GM12892 (cell line): ENCODE measurements at places on chromosomes 4 and X.

- DNase-seq, result no peak
Observed at GRCh38 chrX:34503119-34503518, 154.0 kb downstream of the TMEM47 start.

DNA sequence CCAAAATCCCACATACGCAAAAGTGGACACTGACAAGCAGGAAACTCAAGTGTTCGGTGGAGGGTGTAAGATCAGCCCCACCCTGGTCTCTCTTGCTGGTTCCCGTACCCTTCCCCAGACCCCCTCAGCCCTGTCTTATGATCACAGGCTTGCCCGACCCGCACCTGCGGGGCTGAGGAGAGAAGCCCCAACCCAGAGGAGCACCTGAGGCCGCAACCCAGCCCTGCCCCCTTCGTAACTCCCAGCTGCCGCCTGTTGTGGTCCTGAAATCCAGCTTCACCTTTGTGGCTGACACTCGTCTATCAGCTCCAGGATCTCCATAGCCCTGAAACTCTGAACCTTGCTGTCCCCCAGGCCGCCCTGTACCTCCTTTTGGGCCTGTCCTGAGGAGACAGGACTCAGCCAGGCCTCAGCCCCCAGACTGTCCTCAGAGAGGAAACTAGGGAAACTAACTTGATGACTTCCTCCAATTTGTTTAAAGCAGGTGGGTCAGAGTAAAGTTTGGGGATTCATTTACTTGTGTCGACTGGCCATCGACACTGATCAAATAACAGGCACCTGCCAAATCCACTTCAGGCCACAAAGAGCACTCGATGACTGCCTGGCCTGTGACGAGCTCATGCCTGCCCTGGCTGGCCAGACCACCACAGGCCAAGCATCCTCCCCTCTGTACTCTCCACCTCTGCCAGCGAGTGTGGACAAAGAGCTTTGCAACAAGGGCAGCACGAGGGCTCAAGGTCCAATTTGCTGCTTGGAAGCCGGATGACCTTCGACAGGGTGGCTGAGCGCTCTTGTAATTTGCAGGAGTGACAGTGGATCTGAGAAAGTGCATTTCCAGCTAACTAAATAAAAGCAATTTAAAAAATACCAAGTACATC is 19.3 kb downstream of the DCTD start:
- DNase-seq, result no peak

GRCh38 chr4:74665346-74665745 is 129.0 kb downstream of the BTC start:
- no peak for DNase-seq

DNA sequence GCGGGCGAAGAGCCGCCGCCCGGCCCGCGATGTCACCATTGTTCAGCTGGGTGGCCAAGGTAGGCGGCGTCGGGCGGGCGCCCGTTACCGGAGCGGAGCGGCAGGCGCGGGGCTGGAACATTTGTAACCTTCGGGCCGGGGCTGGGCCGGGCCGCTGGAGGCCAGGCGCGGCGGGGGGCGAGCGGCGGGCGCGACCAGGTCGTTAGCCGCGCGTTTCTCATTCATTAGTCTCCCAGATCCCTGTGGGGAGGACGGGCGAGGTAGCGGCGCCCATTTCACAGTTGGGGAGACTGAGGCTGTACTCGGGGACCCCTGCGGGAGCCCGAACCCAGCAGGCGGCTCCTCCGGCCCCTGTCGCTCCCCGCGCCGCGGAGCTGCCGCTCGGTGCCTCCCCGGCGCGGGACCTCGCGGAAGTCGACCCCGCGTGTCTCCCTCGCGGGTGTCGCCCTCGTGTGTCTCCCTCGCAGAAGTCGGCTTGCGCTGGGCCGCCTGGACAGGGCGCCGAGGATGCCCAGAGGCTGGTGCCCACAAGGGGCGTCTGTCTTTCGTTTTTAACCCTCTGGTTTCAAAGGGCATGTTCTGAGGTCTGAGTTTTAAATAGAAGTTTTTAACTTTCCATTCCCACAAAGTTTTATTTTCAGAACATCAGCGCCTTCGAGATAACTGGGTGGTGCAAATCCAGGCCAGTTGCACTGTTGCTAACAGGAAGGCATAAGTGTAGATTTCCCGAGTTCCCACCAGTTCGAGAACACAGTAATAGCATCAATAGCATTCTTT is 17.5 kb downstream of the PTTG2 start:
- DNase-seq, result peak; percentile 52

DNA sequence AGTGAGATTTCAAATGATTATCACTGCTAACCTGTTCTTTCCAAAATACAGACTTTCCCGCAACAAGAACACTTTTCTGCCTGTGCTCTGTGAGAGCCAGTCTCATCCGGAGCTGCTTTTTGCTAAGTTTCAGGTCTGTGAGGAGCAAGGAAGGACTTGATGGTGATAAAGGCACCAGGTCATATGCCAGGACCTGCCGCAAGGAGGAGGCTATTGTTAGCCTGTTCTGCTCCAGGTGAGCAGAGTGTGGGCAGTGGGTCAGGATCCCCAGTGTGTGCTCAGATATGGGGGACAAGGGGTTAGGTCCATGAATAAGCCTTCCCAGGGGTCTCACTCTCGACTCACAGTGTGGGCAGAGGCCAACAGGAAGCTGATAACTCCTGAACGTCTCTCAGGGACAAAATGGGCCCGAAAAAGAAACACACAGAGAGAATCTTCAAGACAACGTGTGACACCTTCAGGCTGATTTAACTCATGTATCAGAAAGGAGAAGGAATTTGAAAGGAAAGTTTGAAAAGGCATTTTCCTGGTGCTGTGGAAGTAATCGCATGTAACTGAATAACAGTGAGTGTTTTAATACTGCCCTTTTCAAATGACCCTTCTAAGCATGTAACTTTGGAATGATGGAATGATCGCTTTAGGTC is 57.7 kb upstream of the PDLIM3 start:
- DNase-seq, result no peak

GRCh38 chr4:26451597-26451996 is 38.7 kb downstream of the CCKAR start:
- no peak for DNase-seq

- no peak for DNase-seq
Observed at GRCh38 chr4:183320211-183321059, at the start of gene CLDN22. Gene CLDN22, minus strand, starts transcription at chr4:183320276. Its CDS starts 58 bp downstream, at chr4:183320218.

- peak; percentile 21 for DNase-seq
Observed at GRCh38 chrX:54357414-54358377, at the start of gene WNK3. Gene WNK3, minus strand, starts transcription at chrX:54358046.

DNA sequence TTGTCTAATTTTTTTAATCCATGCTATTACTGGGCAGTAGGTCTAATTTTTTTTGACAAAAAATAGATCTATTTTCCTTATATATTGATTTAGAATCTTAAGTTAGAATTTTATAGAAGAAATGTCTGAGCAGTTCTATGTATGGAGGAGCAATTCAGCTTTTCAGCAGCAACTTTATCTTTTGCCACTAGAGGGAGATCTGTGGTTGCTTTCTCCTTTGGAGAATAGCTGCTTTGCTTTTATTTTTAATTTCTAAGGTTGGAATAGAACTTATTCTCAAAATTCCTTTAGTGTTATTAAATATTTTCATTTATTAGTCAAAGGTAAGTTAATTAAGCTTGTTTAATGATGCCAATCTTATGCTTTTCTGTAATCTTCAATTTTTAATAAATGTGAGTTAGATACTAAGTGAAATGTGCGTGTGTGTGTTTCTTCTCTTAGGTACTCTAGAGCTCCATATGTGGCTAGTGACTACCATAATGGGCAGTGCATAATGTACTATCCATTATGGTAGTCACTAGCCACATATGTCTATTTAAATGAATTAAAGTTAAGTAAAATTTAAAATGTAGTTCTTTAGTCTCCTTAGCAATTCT is 29.3 kb downstream of the FAM199X start:
- DNase-seq, result peak; percentile 1

- DNase-seq, result no peak
Observed at GRCh38 chrX:149687991-149688390, 23.9 kb upstream of the MAGEA11 start.

- no peak for DNase-seq
Observed at GRCh38 chrX:108735679-108736508, 469 bp downstream of the IRS4 start.

- DNase-seq, result no peak
Observed at GRCh38 chr4:169566021-169566818, 46.2 kb downstream of the NEK1 start.

GRCh38 chrX:2325076-2325784 is 175.5 kb downstream of the DHRSX start:
- DNase-seq, result peak; percentile 34

DNA sequence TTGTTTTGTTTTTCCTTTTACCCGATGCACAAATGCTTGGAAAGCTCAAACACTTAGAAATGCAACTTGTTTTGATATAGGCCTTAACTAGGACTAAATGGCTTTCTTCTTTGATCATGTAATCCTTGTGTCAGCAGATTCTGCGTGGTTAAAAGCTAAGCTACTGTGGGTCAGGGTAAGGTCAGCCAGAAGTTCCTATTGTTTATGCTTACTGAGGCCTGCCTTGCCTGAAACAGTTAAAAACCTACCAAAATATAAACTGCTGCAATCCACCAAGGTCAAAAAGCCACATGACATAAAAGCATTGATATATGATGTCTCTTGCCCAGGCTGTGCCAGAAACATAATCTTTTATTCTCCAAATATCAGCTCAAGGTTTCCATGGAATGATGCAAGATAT is 223.4 kb downstream of the FAM47B start:
- no peak for DNase-seq

DNA sequence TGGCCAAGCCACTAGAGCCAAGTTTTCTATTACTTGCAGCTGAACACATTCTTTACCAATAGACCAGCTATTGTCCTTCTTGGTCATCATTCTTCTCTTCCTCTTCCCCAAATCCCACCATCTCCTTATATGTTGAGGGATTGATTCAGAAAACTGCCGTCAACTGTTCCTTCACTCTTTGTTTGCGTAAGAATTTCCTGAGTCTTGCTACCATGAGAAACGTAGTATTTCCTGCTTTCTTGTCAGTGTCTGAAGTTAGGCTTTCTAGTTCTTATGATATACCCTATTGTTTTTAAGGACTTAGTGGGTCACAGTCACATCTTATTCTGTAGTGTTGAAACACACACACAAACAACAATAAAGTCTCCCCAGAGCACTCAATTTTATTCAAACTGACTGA is 20.1 kb downstream of the IGFBP7 start:
- DNase-seq, result no peak

GRCh38 chr4:150217808-150218207 is 139.6 kb downstream of the DCLK2 start:
- no peak for DNase-seq

- DNase-seq, result peak; percentile 8
Observed at GRCh38 chr4:77196866-77197265, 39.9 kb downstream of the CCNG2 start.

DNA sequence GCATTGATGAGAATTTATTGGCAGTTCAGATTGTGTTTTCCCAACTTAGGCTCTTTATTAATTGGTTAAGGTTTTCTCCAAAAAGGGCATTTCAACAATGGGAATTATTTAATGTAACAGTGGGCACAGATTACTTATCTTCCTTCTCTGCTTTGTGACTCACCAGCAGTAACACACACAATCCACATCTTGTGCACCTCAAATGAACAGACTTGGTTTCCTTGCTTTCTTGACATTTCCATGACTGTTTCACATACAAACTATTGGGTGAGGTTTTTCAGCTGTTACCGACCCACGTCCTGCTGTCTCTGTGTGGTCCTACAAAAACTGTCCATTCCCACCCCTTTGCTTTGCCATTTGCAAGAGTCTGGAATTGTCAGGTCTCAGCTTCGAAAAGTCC is 38.1 kb downstream of the CCNI start:
- no peak for DNase-seq

GRCh38 chrX:150569155-150569477 is 695 bp downstream of the MTM1 start:
- DNase-seq, result no peak

DNA sequence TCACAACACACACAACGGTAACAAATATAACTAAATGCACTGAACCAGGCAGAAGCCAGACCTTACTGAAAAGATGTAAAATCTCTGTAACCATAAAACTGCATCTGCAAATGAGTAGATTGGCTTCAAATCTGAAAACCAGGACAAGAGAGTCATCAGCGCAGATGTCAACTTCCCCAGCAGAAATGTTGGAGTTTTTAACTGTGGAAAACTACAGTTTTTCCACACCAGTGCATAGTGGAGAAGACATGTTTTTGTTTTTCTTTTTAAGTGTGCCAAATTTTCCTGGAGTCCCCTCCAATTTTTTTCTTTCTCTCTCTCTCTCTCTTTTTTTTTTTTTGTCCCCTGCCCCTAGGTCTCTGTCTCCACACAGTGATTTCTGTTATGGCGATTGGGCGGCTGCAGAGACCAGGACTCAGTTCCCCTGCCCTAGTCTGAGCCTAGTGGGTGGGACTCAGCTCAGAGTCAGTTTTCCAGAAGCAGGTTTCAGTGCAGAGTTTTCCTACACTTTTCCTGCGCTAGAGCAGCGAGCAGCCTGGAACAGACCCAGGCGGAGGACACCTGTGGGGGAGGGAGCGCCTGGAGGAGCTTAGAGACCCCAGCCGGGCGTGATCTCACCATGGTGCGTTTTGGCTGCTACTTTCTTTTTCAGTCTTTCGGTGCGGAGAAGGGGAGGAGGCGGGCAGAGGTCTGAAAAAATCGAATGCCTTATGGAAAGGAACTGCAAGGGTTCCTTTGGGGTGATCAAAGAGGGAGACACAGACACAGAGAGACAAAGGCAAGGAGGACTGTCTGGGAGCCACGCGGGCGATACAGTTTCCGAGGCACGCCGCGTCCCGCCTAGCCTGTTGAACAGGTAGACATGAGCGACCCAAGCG is at the start of gene GUCY1A1:
Gene GUCY1A1 (plus strand): TSS at position 505 of the 878 bp plus-strand sequence. CDS start 30,020 bp downstream, outside the sequence.
- no peak for DNase-seq

DNA sequence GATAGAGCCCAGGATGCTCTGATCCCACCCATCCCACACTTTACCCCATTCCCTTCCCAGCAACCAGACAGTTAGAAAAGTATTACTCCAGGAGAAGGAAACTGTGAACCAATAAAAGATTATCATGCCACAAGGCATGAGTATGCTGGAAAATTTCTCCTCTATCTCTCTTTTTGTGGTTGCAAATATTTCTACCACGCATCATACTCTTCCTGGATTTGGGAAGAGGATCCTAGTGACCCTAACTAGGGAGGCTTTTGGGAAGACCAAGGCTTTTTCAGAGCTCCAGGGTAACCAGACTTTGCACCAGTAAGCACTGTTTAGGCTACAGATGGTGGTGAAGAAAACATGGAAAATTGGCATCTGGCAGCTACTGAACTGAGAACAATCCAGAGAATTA is 257.6 kb upstream of the CLNK start:
- no peak for DNase-seq

- DNase-seq, result no peak
Observed at GRCh38 chr4:52290466-52290865, 239.4 kb downstream of the SPATA18 start.

GRCh38 chr4:126532527-126532926 is 1100.2 kb upstream of the INTU start:
- DNase-seq, result no peak

- DNase-seq, result no peak
Observed at GRCh38 chr4:100391863-100392262, 126.0 kb downstream of the EMCN start.

DNA sequence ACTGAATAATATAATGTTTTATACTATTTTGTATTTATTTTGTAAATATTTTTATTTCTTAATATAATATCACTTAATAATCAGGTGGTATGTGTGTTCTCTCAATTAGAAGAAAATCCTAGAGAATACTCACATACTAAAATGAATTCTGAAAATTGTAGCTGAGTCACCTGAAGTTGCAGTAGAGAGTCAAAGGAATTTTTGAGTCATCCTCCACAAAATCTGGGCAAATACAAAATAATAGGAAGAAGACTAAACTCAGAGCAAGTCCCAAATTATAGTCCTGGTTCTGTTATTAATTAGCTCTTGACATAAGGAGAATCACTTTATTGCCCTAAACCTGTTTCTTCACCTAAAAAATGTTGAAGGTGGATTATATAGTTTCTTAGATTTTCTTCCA is 57.8 kb downstream of the SPATA4 start:
- no peak for DNase-seq
